Muscle of back (tissue), 13 donors: ENCODE measurements at places on chromosomes 3 and 15. TPM values are rescaled to one million over a fixed set of nuclear protein-coding genes. Genes with fewer than 3 reads are reported as not detected.

The SLC2A2 gene
- not detected for polyA plus RNA-seq

The THSD4 gene
- polyA plus RNA-seq: 30.3 TPM

The STX19 gene
- polyA plus RNA-seq: not detected

The FILIP1L gene
- 48.4 TPM for polyA plus RNA-seq

The SCAANT1 gene
- polyA plus RNA-seq: 2.1 TPM

The PDIA5 gene
- 25.4 TPM for polyA plus RNA-seq

DNA sequence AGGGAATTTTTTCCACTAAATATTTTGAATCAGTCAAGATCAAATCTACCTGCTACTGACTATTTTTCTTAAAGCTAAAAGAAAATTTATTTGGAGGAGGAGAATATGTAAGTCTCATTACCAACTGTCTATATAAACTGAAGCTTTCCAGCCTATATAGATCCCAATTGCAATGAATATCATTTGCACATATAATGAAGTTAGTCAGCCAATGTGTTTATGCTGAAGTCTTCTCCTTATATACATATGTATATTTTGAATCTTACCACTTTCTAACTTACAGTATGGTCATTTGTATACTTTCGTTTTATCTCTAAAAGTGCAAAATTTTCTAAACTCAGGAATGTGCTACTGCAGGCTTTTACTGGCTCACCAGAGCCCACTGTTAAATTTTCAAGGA, 136.5 kb downstream of the SYNPR start:
- no peak for DNase-seq

DNA sequence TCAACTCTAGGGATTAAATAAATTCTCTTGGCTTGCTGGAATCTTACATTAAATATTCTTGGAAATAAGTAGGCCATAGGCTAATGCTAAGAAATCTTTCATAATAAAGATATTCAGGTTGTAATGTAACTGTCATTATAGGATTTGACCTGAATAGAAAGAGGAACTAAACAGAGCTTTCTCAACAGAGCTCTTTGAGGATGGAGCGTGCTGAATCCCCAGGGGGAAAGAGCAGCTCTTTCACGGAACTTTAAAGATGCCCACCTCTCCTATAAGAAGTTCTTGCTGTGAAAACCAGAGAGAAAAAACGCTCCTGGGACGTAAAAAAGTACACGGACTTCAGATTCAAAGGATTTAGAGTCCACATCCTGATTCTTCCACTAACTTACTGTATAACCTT, 77.9 kb downstream of the NTRK3 start:
- DNase-seq: no peak

GRCh38 chr3:141796081-141796888, 33.1 kb downstream of the GRK7 start:
- peak; percentile 35 for DNase-seq

- DNase-seq: no peak
These were observed 17.5 kb downstream of the MYO5C start for GRCh38 chr15:52278135-52278534.

- DNase-seq: no peak
These were observed 28.8 kb downstream of the WHAMM start for GRCh38 chr15:82838096-82838735.

DNA sequence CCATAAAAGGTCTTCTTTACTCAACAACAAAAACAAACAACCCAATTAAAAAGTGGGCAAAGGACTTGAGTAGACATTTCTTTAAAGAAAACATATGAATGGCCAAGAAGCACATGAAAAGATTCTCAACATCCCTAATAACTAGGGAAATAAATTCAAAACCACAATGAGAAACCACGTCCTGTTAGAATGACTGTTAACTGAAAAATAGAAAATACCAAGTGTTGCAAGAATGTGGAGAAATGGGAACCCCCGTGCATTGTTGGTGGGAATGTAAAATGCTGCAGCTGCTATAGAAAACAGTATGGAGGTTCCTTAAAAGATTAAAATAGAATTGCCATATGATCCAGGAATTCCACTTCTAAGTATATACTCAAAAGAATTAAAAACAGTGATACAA, 34.8 kb downstream of the NMNAT3 start:
- DNase-seq: no peak

- no peak for DNase-seq
These were observed 47.2 kb downstream of the NMNAT3 start for GRCh38 chr3:139630542-139630941.

GRCh38 chr3:163878396-163878795, 1199.9 kb downstream of the SI start:
- no peak for DNase-seq
